ENCODE measurements at places on chromosomes 1 and 21.

DNA sequence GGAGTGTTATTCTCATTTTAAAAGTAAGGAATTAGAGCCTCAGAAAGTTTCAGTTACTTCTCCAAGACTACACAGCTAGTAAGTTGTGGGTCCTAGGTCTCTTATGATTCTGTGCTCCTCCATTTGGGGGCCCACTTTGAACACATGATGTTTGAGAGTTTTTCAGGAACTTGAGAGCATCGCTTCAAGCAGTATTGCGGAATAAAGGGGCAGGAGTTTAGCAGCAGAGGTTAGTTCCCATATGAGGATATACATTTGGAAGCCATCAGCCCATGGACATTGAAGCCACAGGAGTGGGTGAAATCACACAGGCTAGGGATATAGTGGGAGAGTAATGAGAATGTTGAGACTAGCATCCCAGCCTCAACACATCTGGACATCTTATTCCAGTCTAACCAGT is 143.2 kb downstream of the RASAL2 start:
- DNase-seq = no peak

GRCh38 chr1:81129366-81129765 is 671.4 kb upstream of the ADGRL2 start:
- no peak for DNase-seq

- no peak for DNase-seq
These were observed 95.3 kb downstream of the HIVEP3 start for GRCh38 chr1:41823471-41823870.

DNA sequence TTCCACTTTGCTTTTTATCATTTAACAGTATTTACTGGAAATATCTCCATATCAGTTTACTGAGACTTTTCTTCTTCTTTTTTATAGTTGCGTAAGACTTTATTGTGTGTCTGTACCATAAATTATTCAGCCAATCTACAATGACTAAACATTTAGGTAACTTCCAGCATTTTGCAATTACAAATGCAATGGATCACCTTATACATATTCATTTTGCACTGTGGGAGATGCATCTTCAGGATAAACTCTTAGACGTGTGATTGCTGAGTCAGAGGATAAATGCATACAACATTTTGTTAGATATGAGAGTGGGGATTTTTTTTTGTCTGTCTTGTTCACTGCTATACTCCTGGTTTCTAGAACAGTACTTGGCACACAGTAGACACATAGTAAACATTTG is 95.7 kb upstream of the GCLM start:
- no peak for DNase-seq

- no peak for DNase-seq
These were observed 23.5 kb downstream of the BACH1 start for GRCh38 chr21:29321932-29322928.

DNA sequence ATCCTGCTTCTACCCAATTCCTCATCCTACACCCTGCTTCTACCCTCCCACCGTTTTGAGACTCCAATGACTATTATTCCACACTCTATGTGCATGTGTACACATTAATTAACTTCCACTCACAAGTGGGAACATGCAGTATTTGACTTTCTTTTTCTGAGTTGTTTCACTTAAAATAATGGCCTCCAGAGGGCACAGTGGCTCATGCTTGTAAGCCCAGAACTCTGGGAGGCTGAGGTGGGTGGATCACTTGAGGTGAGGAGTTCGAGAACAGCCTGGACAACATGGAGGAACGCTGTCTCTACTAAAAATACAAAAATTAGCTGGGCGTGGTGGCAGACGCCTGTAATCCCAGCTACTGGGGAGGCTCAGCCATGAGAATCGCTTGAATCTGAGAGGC is 464.8 kb downstream of the PTBP2 start:
- no peak for DNase-seq

DNA sequence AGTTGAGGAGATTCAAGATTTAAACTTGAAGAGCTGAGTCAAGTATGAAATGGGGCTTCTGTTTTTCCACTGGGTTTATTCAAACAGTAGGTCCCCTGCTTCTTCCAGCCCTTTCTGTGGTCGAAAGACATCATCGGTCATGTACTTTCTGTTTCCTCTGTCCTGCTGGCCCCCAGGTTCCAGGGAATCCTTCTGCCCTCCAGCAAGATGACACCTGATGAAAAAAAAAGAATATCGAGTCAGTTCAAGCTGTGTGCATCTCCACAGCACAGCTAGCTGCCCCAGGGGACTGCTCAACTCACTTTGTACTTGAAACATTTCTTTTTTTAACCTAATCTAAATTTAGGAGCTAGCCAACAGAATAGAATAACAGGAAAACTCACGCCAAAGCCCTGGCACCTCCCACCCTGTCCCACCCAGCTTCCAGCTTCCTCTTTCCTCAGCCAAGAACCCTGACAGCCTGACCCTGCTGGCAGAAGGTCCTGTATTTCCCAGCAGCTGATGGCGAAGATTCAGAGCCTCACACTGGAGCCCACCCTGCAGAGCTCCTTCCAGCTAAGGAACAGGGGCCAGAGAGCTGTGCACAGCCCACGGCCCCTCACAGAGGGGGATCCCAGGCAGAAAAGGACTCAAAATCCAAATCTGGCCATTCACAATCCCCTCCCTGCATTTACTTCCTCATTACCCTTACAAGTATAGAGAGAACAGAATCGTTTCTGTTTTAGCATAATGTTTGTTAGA is 176.5 kb downstream of the PSMG1 start:
- DNase-seq = no peak

- no peak for DNase-seq
These were observed 109.0 kb upstream of the IPO9 start for GRCh38 chr1:201719812-201720521.

DNA sequence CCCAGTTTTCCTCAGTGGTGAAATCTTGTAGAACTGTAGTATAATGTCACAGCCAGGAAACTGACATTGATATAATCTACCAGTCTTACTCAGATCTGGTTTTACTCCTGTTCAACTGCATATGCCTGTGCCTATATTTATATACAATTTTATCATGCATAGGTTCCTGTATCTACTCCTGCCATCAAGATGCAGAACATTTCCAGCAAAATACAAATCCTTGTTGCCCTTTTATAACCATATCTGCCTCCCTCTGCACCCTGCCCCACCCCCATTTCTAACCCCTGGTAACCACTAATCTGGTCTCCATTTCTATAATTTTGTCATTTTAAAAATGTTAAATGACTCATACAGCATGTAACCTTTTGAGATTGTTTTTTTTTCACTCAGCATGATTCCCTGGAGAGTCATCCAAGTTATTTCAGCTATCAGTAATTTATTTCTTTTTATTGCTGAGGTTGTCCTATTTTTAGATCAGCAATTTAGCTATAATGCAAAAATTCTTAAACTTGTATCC is 8.1 kb downstream of the UTP25 start:
- DNase-seq = peak; percentile 15

DNA sequence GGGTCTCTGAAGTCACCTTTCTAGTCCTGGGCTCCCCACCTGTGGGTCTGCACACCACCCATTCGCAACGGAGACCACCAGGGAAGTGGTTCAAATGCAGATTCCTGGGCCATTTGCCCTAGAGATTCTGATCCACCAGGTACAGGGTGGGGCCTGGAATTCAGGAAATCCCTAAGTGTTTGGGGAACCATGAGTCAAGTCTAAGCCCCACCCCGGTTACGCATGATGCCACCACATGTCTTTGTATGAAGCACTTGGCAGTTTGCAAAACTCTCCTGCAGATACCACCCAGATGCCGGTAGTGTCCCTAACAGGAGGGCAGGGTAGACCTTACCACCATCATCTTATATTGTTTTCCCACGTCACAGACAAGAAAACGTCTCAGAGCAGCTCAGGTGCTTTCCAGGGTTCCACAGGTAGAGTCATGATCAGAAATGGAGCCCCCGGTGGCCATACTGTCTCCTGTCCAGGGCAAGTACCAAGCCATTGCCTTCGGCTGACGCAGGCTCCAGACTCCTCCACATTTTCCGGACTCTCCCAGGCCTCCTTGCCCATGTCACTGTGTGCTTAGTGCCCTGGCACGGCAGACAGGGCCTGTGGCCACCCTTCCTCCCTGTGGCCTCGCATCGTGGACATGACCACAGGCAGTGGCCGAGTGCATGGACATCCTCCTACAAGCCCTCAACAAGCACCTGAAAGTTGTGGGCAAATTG is 89.2 kb upstream of the TMEM51 start:
- no peak for DNase-seq

All from stimulated activated CD4-positive, alpha-beta T cell treated with anti-CD3 and anti-CD28 coated beads, Interleukin-15, amount 100 ng/mL, for 48 hours (primary cell).